Activated CD4-positive, CD25-positive, alpha-beta regulatory T cell treated with anti-CD3 and anti-CD28 coated beads, Interleukin-2, amount 50 U/mL, for 16 hours (primary cell): ENCODE measurements at places on chromosomes 6 and 20.

- DNase-seq: no peak
Measured at GRCh38 chr6:118791499-118791898, 102.5 kb upstream of the ASF1A start.

- no peak for DNase-seq
Measured at GRCh38 chr6:108801366-108801765, 46.9 kb upstream of the ARMC2 start.

DNA sequence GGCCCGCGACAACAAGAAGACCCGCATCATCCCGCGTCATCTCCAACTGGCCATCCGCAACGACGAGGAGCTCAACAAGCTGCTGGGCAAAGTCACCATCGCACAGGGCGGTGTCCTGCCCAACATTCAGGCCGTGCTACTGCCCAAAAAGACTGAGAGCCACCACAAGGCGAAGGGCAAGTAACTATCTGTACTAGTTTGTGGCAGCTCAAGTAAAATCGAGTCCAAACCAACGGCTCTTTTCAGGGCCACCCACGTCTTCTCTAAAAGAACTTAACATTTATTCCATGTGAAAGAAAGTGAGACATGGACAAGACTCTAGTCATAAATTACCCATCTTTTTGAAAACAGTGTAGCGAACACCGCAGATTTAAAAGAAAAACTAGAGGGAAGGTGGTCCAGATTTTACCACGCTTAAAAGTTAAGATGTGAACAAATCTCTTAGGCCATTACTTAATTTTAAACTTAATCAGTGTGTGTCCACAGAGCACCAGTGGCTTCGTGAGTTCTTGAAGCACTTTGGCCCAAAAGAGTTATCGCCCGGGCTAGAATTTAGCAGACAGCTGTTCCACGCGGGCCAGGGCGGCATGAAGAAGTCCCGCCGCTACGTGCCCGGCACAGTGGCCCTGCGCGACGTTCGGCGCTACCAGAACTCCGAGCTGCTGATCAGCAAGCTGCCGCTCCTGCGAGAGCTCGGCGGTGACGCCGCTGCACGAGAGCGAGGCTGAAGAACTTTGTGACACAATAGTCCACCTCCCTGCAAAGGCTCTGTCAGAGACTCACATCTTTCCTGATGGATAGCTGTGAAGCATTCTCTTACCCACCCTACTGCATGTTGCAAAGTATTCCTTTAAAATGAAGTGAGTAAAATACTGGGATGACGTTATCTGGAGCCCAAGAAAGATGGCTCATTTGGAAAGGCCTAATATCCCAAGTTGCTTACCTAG, 113.9 kb upstream of the PRSS16 start:
- DNase-seq: peak; percentile 36

DNA sequence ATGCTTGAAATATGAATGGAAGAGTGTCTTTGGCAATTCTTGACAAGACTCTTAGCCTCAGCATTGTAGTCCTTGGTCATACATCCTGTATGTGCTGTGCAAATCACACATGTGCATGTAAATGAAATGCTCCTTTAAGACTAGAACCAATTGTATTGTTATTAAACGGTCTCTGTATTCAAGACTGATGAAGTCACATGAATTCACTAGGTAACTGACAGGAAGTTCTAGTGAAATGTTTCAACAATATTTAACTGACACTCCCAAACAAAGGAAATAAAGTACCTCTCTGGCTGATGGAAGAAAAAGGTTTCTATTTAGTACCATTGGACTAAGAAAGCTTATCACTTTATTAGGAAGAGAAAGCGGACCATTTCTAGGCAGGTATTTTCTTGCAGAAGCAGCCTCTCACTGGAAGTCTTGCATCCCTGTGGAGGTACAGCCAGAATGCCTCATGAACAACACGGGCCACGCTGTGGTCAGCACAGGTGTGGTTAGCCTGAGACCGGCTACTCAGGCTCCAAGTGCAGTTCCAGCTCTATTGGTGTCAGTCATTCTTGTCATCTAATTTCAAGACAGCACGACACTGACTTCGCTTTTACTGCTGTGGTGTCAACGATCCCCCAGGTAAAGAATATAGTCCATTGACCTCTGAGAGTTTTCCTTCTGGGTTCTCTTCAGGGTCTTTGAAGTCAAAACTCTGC, 17.3 kb downstream of the PPP1R3G start:
- DNase-seq: no peak
